ENCODE measurements at places on chromosomes 4 and X.

DNA sequence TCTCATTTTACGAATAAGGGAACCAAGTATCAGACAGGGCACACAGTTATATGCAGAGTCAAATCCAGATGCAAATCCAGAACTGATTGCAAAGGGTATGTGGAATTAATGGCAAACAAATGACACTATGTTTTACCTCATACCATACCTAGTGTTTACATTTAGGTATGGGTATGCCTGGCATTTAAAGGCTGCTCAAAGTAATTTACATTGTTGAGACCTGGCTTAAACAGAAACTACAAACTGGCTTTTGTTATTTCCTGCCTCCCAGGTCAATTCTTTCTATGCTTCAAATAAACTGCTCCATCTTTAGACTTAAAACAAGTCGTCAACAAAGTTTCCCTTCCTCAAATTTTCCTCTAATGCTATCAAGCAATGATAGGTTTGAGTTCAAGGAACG is 33.7 kb downstream of the ANKRD17 start:
- DNase-seq, result no peak

GRCh38 chr4:39976945-39977488 is 694 bp downstream of the PDS5A start:
- DNase-seq, result peak; percentile 37

DNA sequence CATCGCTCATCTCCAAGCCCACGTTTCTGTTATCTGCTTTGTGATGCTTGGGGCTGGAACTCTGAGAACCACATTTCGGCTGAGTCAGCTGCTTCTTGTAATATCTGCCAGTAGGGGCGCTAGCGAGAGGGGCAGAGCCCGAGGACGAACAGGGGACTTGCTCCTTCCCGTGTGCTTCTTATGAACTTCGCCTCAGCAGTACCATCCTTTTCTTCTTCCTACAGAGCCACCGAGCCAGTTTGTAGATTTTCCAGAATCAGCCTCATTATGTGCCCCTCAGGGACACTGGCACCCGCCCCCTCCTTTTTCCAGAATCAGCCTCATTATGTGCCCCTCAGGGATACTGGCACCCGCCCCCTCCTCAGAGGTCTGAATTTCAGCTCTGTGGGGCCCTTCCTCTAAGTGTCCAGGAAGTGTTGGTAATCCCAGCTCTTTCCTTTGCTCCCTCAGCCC is 441.7 kb upstream of the RASGEF1B start:
- peak; percentile 22 for DNase-seq

DNA sequence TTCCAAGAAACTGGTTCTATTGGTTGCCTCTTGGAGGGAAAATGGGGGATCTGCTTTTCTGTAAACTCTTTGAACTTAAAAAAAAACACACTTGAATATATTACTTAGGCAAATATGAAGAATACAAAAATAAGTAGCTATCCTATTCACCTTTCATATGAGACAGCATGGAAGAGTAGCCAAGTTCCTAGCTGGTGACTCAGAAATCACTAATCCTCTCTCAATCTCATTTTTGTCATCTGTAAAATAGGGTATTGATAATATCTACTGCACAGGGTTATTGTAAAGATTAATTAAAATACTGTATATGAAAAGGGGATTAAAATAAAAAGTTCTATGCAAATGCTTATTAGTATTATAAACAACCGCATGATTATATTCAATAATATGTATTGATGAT is 12.7 kb downstream of the MGARP start:
- no peak for DNase-seq

GRCh38 chr4:90025248-90025647 is 101.9 kb upstream of the CCSER1 start:
- DNase-seq, result no peak

DNA sequence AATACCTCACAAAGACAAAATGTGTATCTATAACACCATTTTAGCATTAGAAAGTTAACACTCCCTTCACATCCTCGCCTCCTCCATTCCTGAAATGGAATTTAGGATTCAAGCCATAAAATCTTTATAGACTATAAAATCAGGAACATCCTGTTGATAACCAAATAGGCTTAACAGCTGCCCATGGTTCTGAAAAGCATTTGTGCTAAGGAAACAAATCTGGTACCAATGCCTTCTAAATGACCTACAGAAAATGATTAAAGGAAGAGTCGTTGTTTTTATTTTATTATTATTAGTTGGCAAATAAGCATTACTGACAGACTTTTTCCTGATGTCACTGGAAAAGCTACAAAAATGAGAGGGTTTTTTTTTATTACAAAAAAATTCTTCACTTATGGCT is 79.8 kb downstream of the PAPSS1 start:
- no peak for DNase-seq

DNA sequence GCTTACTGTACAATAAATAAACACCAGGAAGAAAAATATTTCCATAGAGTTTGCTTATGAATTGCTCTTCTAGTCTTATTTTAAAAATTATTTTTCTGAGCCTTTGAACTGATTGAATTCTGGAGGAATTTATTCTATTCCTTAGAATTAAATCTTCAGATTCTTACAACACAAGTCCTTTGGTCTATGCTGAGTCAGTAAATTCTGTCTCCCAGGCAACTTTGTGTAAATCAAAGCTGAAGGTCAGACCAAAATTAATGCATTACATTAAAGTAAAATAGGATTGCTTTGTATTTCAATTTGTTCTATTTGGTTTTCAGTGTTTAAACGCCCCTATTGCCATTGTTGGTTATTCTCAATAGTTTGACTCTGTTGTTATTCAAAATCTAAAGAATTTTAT is 26.8 kb upstream of the STPG2 start:
- DNase-seq, result no peak

GRCh38 chrX:6074532-6074931 is 154.1 kb downstream of the NLGN4X start:
- no peak for DNase-seq

DNA sequence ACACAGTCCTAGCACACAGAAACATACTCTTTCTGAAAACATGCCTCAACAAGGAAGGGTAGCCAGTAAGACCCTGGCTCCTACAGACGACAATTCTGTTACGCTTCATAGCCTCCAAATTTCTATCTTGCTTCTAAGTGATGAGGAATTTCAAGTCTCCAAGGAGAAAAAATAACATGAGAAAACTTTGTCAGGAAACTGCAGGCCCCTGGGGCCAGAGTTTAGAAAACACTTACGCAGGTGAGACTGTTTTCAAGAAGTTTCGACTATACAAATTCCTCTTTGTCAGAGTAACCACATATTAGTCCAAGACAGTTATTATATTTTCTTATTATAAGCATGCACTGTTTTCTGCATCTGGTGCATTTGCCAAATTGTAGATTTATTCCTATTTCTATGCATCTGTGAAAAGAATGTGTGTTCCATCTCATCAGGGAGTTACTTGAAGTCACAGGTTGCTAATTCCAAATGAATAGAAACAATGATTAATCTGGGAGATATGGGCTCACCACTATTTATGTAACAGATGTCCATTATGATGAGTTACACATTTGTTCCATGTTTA is 30.3 kb upstream of the HCCS start:
- no peak for DNase-seq

DNA sequence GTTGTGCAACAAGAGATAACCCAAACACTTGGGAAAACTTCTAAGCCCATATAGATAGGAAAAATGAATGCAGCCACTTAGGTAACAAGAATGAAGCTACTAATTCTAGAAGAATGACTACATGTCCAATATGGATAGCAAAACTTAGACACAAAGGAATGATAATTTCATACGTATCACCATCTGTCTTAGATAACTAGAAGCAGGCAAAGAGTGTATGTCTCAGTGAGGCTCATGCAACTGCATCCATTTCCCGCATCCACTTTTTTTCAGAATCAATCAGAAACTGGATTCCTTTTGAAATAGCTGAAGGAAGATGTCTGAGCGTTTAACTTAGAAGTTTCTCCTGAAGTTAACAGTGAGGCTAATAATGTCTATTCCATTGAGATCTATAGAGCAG is 408.7 kb upstream of the PITX2 start:
- no peak for DNase-seq

GRCh38 chr4:15577508-15577907 is 77.6 kb downstream of the FBXL5 start:
- no peak for DNase-seq

DNA sequence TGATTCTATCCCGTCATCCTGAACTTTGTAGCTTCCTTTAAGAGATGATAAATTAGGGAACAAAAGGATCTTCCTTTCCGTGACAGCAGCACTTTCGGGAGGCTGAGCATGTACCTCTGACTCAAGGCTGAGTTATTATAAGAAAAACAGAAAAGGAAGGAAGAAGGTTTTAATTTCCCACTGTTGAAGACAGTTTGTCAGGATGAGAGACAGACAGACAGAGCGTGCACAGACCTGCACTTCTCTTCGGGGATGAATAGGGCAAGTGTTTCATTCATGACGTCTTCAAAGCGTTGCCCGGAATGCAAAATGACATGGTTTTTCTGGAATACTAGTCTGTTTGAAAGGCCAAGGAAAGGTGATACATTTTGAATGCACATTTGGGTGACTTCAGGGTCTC is 405.3 kb upstream of the FAT1 start:
- DNase-seq, result no peak

DNA sequence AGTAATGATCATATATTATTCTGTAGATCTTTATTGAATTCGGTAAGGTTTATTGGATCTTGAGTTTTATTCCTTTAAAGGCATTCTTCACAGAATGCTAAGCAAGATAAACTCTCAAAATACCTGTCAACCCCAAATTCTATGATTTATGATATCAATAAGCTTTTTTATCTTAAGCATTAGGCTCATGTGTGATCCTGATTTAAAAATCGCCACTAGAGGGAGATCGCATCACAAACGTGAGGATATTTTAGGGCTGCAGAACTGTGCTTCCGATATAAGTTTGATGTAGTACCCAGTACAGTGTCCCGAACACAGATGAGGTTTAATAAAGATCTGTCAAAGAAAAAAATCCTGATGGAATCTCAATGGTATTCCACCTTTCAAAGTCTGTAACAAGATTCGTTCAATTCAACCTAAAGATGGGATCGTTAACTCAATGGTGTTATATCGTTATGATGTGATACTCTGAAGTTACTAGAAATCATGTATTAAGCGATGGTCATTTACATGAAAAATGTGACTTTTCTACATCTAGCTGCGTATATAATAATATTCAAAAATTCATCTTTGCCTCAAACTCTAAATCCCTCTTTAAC is 169.0 kb downstream of the CORIN start:
- no peak for DNase-seq

- DNase-seq, result no peak
Observed at GRCh38 chrX:16931371-16931770, 15.1 kb upstream of the REPS2 start.

DNA sequence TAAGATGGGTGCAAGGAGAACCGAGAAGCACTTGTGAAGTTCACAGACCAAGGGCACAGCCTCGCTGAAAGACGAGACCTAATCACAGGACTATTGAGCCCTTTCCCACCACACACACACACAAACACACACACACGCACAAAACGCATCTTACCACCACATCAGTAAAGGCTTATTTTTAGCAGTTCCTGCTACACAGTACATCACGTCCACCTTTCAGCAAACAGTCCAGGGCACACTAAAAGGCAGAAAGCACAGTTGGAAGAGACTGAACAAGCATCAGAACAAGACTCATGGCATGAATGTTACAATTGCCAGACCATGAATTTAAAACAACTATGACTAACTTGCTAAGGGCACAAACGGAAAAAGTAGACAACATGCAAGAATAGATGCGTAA is 83.6 kb upstream of the MAPK10 start:
- DNase-seq, result no peak

- no peak for DNase-seq
Observed at GRCh38 chrX:63758011-63758410, 27.0 kb downstream of the ARHGEF9 start.

GRCh38 chrX:16014171-16014570 is 109.2 kb upstream of the GRPR start:
- no peak for DNase-seq

GRCh38 chr4:98470831-98471230 is 187.6 kb downstream of the TSPAN5 start:
- DNase-seq, result no peak

DNA sequence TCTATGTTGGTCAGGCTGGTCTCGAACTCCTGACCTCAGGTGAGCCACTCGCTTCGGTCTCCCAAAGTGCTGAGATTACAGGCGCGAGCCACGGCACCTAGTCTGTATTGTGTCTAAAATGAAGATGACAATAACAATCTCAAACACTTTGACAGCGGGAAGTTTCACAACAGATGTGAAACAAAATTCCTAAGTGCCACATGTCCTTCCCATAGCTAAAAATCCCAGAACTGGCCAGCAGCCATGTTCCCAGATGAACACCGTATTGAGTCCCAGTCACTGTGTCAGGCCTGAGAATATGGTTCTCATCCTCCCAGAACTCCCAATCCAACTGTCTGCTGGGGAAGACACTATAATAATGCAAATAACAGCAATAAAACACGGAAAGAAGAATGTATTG is 16.4 kb upstream of the KLHL8 start:
- no peak for DNase-seq

DNA sequence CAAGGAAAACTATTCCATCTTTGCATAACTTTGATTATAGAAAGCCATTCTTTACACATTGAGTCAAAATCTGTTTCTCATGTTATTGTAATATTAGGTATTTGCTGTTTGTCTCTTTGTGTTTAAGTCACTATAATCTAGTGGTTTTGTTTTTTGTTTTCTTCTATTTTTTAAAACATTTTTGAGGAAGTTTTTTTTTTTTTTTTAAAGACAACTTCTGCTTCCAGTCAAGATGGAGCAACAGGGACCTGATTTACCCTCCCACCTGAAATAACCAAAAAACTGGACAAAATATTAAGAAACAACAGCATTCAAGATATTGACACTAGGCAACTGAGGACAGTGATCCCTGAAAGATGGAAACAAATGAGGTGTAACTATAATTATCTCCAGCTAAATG is 18.4 kb upstream of the NSUN7 start:
- DNase-seq, result no peak

DNA sequence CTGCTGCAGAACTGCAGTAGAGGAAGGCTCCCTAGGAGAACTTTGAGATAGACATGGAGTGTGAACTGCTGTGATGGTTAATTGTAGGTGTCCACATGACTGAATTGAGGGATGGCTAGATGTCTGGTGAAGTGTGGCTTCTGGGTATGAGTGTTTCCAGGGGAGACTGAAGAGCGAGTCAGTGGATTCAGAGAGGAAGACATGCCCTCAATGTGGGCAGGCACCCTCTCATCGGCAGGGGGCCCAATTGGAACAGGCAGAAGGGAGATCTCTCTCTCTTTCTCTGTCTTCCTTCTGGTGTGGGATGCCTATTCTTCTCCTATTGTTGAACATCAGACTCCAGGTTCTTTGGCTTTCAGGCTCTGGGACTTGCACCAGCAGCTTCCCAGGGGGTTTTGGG is 304.7 kb upstream of the GATB start:
- no peak for DNase-seq

DNA sequence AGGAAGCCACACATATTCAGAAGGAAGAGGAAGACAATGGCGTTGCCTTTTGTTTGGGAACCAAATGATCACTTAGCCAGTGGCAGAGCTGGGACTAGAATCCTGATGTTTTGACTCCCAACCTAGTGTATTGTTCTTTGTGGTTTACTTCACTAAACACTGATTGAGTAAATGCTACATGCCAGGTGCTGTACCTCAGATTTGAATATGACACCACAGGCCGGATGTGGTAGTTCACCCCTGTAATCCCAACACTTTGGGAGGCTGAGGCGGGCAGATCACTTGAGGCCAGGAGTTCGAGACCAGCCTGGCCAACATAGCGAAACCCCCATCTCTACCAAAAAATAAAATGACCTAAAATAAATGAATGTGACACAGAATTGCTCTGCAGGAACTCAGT is 8.4 kb downstream of the NDUFA1 start:
- DNase-seq, result no peak

All from stimulated activated CD8-positive, alpha-beta memory T cell treated with anti-CD3 and anti-CD28 coated beads, Interleukin-4, amount 100 ng/mL, for 24 hours (primary cell).